Epithelial cell of umbilical artery (primary cell): ENCODE measurements at places on chromosomes 1 and 21. TPM values are rescaled to one million over a fixed set of nuclear protein-coding genes. Genes with fewer than 3 reads are reported as not detected.

C8A gene
- total RNA-seq, result not detected in 2 replicates

ARMH1 gene
- total RNA-seq, result 0.46 TPM in 1 of 2 replicates, not detected in the other

EPS15 gene
- total RNA-seq, result 40.0 and 47.1 TPM in 2 replicates

ARTN gene
- 0.15 and 0.32 TPM in 2 replicates for total RNA-seq

CD53 gene
- total RNA-seq, result 0.97 and 2.4 TPM in 2 replicates

TENT5C gene
- under 0.01 and 0.15 TPM in 2 replicates for total RNA-seq

KRTAP19-3 gene
- total RNA-seq, result not detected in 2 replicates

IFI16 gene
- 67.9 and 144 TPM in 2 replicates for total RNA-seq

S100A2 gene
- 2.9 and 4.0 TPM in 2 replicates for total RNA-seq
